ENCODE measurements at places on chromosomes 11 and 22.

- peak; percentile 82 for DNase-seq
Measured at GRCh38 chr11:78438298-78438975, 20.8 kb upstream of the GAB2 start.

GRCh38 chr22:41819257-41819656 lies 13.6 kb upstream of the SREBF2 start:
- no peak for DNase-seq

DNA sequence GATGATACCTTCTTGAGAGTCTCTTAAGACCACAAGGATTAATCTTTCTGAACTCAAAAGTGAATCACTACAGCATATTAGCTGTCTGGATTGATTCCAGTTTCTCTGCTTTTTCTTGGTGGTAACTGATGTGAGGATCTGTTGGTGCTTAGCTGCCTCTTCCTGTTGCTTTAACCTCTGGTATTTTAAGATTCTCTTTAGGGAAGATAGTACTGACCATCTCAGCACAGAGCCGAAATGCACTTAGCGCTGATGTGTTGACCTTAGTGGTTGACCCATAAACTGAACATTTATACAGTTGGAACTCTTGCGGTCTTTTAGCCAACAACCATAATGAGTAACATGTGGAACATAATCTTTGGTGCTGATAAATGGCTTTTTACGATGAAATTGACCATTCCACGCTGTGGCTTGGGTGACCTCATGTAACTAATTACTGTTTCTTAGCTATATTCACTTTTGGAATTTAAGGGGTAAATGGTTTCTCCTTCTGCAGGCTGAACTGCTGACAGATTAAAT lies 33.7 kb downstream of the APLP2 start:
- DNase-seq = no peak

GRCh38 chr11:109864834-109865547 lies 228.2 kb upstream of the ZC3H12C start:
- DNase-seq = no peak
